Suppressor macrophage treated with lipopolysaccharide for 4 hours (primary cell): ENCODE measurements at places on chromosomes 5 and 9.

DNA sequence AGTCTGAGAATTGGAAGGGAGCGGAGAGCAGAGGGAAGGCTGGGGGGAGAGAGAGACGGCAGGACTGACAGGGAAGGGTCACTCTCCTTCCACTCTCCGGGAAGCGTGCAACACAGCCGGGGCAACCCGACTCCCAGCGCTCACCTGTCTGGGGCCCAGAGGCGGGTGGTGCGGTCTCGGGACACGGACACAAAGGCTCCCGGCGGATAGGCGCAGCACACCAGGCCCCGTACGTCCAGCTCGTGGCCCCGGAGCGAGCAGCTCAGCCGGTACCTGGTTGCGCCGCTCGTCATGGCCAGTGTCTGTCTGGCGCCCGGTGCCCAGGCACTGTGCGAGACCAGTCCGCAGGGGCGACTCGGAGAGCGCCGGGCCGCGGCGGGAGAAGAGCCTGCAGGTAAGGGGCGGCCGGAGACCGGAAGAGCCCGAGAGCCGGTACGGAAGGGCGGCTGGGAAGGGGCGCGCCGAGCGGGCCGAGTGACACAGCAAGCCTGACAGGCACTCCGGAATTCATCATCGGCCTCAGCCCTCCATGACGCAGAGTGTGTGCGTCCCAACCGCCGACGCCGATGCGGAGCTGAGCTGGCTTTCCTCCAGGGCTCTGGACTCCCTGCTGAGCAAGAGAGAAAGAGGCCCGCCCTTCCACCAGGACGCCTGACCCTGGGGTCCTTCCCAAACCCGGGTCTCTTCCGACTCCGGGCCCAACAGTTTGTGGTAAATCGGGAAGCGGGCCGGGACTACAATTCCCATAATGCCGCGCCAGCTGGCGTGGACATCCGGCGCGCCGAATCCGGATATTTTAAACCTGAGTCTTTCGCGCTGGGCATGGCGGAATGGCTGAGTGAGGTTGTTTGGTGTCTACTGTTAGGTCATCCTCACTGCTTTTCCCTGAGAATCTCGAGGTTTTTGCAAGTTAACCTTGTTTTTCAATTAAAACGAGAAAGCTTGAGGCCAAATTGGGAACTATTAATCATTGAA is at the start of gene PLAA:
PLAA (minus strand) TSS at position 490 of the 975 bp plus-strand sequence; CDS start at position 293, 197 bp downstream.
- DNase-seq, result peak; percentile 95

DNA sequence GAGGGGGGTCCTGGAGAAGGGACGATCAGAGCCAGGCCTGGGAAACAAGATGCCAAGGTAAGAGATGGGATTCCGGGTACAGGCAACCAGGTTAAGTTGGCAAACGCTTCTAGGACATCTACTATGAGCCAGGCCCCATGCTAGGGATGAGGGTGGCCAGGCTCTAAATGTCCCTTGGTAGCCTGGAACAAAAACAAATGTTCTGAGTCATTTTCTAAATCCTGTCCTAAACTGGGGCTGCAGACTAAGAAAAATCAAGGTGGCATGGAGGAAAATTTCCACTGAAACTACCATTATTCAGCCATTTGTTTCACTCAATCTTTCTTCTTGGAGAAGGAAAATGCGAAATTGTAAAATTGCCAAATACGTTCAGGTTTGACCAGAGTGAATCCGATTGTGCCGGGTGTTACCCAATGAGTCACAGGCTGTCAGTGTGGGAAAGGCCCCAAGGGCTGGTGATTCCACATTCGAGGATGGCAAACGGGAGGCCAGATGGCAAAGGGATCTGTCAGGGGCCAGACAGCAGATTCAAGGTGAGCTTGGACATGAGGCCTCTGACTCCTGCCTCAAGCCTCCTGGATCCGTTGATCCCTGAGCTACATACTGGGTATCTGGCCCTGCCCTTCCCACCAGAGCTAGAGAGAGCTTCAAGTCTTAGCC is 57.6 kb downstream of the PAX5 start:
- no peak for DNase-seq

- DNase-seq, result no peak
These were observed 5.4 kb downstream of the SNX2 start for GRCh38 chr5:122780296-122780695.

- DNase-seq, result peak; percentile 19
These were observed 153.5 kb upstream of the SH3GL2 start for GRCh38 chr9:17425384-17425783.

DNA sequence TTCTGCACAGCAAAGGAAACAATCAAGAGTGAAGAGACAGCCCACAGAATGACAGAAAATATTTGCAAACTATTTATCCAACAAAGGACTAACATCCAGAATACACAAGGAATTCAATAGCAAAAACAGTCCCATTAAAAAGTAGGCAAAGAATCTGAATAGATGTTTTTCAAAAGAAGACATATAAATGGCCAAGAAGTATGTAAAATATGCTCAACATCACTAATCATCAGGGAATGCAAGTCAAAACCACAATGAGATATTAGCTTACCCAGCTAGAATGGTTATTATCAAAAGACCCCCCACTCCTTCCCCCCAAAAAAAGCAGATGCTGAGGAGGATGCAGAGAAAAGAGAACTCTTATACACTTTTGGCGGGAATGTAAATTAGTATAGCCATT is 13.4 kb upstream of the OR13C8 start:
- DNase-seq, result no peak

- DNase-seq, result no peak
These were observed 2.0 kb downstream of the LHX2 start for GRCh38 chr9:124013309-124014210.
